Naive B cell (primary cell): ENCODE measurements at places on chromosomes 2 and 18. TPM values are rescaled to one million over a fixed set of nuclear protein-coding genes. Genes with fewer than 3 reads are reported as not detected.

GRCh38 chr18:49934457-49934856 is 121.1 kb upstream of the ACAA2 start:
- no peak for DNase-seq

- no peak for DNase-seq
These were observed 63.0 kb upstream of the MSH2 start for GRCh38 chr2:47339745-47340541.

GRCh38 chr2:237563816-237564215 is 2.6 kb upstream of the PRLH start:
- no peak for DNase-seq

DNA sequence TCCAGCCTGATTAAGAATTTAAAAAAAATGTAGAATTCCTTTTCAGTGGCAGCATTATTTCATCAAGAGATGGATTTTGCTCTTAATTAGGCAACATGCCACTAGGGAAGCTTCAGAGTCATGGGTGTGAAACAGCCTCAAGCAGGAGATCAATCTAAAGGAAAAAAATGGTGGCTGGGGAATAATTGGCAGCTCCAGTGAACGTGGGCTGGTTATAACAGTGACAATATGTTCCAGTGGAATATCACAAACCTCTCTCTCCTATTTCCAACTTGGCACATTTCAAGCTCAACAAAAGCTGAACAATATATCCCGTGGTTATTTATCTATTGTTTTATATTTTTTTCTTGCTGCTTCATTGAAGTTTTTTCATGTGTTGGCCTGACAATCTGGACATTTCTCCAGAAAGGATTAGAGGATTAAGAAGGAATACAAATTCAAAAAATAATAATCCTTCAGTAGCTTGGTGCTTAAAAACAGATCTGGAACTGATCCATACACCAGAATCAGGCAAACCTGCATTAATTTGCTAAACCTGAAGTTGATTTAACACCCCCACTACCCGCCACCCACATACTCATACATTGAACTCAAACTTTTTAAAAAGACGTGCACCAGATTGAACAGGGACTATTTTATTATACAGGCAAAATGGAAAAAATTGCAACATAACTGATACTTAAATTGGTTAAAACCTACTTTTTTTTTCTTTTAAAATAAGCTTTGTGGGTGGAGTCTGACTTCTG is 255.9 kb upstream of the SPRED2 start:
- no peak for DNase-seq

DNA sequence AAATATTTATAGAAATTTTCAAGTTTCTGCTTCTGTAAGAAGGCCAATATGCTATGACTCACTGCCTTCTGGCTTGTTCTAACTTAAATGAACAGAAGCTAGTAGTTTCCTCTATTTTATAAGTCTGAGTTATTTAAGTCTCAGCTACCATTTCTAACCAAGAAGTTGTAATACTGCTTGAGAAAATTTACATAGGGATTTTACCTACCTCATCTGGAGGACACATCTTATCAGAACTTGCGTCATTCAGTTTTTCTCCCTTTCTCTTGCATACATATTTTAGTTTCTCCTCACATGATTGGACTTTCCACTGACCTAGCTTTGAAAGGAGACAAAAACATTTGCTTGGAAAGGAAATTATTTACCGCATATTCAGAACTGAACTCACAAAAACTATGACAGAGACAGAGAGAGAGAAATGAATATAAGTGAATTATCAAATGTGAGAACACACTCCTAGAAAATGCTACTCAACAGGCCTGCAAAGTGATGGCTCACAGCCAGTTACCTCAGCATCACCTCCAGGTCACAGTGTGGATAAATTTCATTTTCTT is 81.1 kb upstream of the CD302 start:
- DNase-seq, result peak; percentile 60

GRCh38 chr18:25146512-25146910 is 205.5 kb downstream of the ZNF521 start:
- no peak for DNase-seq

DNA sequence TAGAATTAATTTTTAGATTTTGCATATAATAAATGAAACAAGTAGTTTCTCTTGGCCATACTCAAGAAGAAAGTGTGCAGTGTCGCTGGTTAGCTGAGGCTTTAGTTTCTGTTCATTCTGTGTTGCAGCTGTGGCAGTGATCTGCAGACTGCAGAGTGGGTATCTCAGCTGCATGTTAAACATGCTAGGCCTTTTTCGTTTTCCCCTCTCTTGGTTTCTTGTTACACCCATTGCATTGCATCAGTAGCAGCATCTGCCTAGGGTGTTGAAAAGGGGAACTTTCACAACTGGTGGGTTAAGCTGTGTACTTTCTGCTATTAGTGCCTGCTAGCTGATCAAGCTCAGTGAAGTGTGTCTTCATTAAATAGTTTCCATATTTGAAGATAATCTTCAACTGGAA is 51.3 kb downstream of the ACSL3 start:
- peak; percentile 79 for DNase-seq

GRCh38 chr2:224973112-224974016 is 68.9 kb downstream of the DOCK10 start:
- no peak for DNase-seq

- DNase-seq, result no peak
These were observed 55.4 kb upstream of the NCOA1 start for GRCh38 chr2:24435391-24436316.

POTEI gene
- not detected for polyA plus RNA-seq

KCNG3 gene
- polyA plus RNA-seq, result not detected

HOXD3 gene
- not detected for polyA plus RNA-seq

NAT8 gene
- polyA plus RNA-seq, result not detected

RAB11FIP5 gene
- 2.0 TPM for polyA plus RNA-seq

COLEC12 gene
- polyA plus RNA-seq, result not detected

TRIM54 gene
- not detected for polyA plus RNA-seq

HMSD gene
- not detected for polyA plus RNA-seq

SCYGR4 gene
- polyA plus RNA-seq, result not detected

CCDC68 gene
- not detected for polyA plus RNA-seq
